Smooth muscle cell of the brain vasculature (primary cell): ENCODE measurements at places on chromosomes 3 and 15.

- DNase-seq: no peak
Observed at GRCh38 chr3:16300307-16300706, 35.3 kb downstream of the OXNAD1 start.

GRCh38 chr3:141444586-141445285, 42.1 kb upstream of the RASA2 start:
- no peak for DNase-seq

DNA sequence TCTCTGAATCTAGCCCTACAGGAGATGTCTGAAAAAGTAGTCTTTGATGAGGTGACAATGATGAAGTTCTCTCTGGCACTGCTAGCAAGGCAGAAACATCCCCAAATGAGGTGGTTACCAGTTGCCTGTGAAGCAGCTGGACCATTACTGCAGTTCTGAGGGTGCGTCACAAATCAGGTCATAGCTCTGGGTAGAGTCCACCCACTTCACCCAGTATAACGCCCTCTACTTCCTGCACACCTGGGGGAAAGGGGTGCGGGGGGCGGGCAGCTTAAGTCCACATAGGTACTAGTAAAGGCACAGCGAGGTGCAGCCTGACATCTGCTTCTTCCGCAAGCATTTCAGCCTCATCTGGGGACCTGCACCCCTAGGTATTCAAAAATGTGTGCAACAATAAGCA, 13.4 kb upstream of the SATB1 start:
- DNase-seq: no peak

DNA sequence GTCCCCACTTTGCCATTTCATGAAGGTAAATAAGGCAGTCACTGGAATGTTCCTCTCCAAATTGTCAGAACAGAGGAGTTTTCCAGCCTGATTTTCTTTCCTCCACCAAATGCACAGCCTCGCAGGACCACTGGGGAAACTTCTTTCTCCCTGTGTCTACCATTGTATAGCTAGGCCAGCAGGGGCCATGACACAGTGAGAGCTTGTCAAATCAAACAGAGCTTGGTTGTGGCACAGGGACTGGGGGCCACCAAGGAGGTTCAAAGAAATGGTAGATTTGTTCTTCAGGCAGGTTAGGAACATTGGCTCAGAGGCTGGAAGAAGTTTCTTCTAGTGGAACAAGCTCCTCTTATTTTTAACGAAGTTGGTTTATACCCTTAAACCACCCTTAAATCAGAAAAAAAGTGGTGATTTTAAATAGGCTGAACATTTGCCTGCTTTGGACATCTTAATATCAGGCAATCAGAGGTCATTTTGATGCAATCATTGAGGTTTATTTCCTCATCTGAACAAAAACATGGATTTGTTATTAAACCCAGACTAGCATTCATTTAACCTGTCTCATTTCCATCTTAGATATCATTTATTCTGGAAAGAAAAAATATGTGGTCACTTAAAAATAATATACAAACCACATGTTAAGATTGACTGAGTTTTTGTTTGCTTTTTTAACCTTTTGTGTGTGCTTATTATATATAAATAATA, 105.6 kb downstream of the GTPBP8 start:
- DNase-seq: no peak

DNA sequence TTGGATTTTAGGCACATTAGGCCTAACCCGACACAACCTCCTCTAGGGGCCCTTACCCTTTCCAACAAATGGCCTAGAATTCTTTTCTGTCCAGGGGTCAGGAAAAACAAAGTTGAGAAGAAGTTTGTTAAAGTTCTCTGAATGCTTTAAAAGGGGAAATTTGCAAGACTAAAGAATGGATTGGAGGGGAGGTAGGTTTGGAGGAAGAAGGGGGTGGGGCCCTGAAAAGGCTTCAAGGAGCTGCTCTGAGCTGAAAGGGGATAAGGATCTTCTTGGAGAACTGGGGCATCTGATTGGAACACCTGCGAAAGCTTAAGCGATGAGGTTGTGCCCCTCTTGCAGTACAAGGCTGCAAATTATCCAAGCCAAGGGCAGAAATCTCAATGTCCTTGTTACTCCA, 3.9 kb upstream of the SENP2 start:
- no peak for DNase-seq

GRCh38 chr15:43095708-43096347, 10.0 kb downstream of the UBR1 start:
- no peak for DNase-seq

DNA sequence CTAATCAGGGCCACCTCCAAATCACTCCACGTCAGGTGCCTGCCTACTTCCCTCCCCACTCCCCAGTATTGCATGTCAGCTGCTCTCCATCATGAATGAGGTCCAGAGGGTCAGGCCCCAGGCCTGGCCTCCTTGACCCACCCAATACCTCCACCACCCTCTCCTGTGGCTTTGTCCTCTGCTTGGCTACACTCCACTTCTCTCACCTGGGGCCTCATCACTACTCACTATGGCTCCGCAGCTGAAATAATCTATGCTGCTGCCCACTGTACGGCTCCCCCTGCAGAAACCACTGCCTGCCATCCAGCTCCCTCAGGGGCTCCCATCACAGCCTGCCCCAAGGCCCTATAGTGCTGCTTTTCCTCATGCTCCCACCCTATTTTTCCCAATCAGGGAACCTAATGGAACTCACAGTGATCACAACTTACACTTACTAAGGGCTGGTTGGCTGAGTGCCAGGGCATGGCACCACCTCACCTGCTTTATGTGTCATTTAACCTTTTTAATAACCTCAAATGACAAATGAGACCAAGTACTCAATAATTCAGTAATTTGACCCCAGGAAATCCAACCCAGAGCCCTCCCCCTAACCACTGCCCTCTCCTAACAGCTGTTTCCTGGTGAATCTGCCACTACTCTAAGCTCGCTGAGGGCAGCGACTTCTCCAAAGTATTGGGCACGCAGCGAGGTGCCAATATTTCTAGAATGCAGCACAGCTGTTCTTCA, 2.3 kb downstream of the GORASP1 start:
- no peak for DNase-seq

DNA sequence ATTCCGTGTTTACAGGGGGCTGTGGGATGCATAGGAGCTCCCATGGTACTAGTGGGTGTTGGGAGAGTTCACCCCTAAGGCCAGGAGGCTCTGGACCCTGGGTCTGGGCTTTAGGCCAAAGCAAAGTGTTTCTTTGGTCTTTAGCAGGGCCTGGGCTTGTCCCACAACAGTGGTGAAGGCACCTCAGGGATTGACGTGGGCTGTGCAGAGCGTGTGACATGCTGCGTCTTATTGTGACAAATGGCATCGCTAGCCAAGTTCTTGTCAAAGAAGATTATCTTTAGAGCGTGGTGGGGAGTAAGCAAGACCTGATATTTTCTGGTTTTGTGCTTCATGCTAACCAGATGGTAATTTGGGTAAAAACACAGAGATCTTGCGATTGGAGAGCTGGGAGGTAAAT, 170.1 kb downstream of the APBA2 start:
- DNase-seq: no peak

GRCh38 chr15:83380059-83380458, 67.1 kb upstream of the SH3GL3 start:
- no peak for DNase-seq

DNA sequence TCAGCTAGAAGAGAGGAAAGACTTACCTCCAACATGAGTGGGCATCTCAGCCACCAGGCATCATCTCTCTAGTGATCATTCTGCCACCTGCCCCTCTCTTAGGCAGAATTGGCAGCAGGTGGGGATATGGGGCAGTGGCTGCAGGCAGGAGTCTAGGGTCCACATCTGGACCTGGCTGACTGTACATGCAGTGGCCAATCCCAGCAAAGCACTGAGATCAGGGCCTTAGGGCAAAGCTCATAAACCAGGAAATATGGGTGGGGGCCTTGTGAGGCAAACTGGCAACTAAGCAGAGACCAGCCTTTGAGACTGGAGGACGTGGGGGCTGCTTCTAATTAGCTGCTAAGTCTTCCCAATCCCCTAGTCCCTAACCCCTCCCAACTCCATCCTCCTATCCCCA, 12.9 kb downstream of the POMGNT2 start:
- DNase-seq: no peak

GRCh38 chr3:119497820-119498185, 544 bp upstream of the TIMMDC1 start:
- DNase-seq: no peak

DNA sequence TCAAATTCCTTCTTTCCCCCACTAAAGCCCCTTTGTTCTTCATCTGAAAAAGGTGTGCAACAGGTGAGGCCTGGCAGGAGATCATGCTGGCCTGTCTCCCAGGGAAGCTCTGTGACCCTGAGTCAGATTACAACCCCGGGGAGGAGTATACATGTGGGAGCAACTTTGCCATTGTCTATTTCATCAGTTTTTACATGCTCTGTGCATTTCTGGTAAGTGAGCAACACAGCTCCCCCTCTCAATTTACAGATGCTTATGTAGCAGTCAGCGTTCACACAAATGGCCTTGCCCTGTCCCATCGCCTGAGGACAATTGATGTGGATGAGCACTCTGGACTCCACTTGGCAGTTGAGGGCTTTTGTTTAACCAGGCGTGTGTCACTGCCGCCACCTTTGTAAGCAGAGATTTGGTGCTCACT, 70.4 kb downstream of the CHDH start:
- no peak for DNase-seq

- DNase-seq: peak; percentile 12
Observed at GRCh38 chr3:47612178-47612577, 33.5 kb upstream of the CSPG5 start.

- no peak for DNase-seq
Observed at GRCh38 chr3:28590860-28591259, 242.2 kb upstream of the AZI2 start.

DNA sequence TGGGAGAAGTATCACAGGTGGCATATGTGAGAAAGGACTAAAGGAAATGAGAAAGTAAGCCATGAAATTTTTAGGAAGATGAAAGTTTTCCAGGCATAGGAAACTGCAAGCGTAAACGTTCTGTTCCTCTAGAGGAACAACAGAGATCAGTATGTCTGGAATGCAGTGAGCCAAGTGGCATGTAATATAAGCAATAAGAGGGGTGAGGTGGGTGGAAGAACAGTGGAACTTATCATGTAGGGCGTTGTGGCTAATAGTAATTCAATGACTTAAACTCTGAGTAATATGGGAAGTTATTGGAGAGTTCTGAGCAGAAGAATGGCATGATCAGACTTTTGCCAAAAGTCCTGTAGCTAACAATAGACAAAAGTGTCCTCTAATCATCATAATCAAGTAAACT, 902.9 kb downstream of the EPHA3 start:
- no peak for DNase-seq

DNA sequence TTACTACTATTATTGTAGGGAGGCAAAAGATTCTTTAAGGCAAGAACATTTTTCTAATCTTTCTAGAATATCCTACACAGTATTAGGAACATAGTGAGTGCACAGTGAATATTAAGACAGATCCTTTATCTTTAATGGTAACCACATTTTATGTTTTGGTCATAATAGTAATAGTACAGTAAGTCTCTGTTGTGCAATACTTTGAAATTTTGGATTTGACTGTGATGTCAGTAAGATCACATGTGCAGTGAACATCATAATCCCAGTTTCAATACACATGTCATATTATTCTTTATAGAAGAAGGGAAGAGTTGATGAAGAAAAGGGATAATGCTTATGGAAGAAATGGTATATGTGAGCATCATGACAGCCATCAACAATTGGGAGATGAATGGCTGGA, 10.7 kb downstream of the STT3B start:
- DNase-seq: no peak

GRCh38 chr3:156728267-156728985, 54.0 kb downstream of the TIPARP start:
- no peak for DNase-seq

- DNase-seq: no peak
Observed at GRCh38 chr3:107956991-107957900, 133.6 kb downstream of the CD47 start.

GRCh38 chr3:184387174-184387714, 7.4 kb downstream of the CHRD start:
- no peak for DNase-seq

GRCh38 chr3:105731686-105732085, 137.1 kb downstream of the CBLB start:
- no peak for DNase-seq

GRCh38 chr3:4833471-4833870, 145.8 kb upstream of the BHLHE40 start:
- no peak for DNase-seq

GRCh38 chr15:44736181-44736765, at the start of gene TRIM69:
Gene TRIM69 (plus strand): TSS chr15:44736528. CDS start chr15:44736705, 177 bp downstream.
- no peak for DNase-seq

DNA sequence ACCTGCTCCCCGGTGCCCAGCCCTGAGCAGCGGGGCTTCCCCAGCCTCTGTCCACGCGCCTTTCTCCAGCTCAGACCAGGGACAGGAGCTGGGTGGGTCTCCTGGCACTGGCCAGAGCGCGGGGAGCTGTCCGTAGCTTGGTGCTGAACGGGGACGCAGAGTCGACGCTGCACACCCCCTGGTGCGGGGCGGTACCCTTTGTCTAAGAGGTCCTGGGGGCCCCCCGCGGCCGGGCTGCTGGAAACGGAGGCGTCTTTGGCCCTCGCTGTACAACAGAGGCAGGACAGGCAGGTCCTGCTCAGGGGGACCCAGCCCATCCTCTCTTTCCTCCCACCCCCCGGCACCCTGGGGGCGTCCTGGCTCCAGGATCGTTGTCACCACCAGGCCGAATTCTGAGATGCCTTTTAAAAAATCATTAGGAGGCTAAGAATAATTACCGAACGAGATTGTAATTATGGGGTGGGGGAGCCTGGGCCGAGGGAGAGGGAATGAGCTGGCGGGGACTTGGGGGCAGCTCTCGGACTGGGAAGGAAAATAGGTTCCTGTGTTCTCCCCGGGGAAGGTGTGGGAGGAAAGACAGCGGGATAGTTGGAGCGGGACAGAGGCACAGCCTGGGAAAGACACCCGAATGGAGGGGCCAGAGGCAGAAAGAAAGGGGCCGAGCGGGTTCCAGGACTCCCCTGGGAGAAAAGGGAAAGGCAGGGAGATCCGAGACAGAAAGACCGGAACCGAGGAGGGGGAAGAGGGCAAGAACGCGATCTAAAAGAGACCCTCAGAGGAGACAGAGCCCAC, 4.1 kb upstream of the SKOR1 start:
- DNase-seq: no peak

DNA sequence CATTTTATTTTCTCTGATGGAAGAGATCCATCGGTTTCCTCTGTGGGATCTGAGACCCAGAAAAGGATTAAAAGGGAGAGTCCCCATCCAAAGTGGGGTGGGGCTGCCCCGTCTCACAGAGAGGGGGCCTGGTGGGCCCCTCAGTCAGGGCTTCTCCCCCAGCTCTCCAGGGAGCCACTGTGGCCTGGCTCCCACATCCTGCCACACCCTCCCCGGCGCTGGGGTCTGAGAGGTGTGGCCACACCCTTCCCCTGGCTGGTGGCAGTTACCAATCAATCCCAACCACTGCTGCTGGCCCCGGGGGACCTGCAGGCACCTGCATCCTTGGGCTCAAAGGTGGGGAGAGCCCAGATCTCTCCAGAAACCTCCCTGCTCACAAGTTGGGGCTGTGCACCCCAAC, 161.8 kb upstream of the IQSEC1 start:
- DNase-seq: no peak
